ENCODE measurements at places on chromosomes 16 and 17.

DNA sequence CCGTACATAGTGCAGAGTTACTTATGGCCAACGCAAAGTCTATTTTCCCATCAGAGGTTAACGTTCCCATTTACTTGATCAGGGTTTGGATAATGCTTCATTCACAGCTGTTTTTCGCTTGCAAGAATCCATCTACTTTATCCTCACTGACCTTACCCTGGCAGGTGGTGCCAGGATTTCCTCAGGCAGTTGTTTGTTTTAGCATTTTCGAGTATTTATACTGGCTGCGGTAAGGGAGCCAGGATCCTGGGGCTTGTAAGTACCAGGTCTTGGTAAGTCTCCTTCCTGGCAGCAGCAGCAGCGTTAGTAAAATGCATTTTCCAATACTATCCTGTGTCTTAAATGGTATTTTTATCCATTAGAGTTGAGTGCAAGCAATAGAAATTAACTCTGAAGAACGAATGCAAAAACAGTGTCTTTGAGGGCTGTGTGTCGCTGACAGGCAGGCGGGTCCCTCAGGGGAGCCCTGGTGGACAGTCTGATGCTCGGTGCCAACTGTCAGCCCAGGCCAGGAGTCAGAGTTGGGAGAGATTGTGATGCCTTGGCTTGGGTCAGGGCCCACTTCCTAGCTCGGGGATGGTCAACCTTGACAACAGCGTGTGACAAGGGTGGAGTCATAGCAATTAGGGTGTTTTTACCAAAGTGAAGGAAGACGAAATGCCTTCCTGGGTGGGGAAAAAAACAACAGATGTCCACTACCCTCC, 92.4 kb upstream of the HSBP1 start:
- DNase-seq: no peak

- no peak for DNase-seq
Observed at GRCh38 chr16:66553223-66553622, 847 bp downstream of the CKLF start.

GRCh38 chr17:50867363-50868139, 1.4 kb upstream of the TOB1 start:
- DNase-seq: peak; percentile 95

GRCh38 chr17:70636517-70637133, 467.3 kb downstream of the KCNJ2 start:
- DNase-seq: no peak

- no peak for DNase-seq
Observed at GRCh38 chr17:70563281-70563820, 394.0 kb downstream of the KCNJ2 start.

- DNase-seq: no peak
Observed at GRCh38 chr16:31706925-31707324, 166.7 kb upstream of the ZNF267 start.

- no peak for DNase-seq
Observed at GRCh38 chr17:8649157-8650118, 18.9 kb upstream of the MYH10 start.

DNA sequence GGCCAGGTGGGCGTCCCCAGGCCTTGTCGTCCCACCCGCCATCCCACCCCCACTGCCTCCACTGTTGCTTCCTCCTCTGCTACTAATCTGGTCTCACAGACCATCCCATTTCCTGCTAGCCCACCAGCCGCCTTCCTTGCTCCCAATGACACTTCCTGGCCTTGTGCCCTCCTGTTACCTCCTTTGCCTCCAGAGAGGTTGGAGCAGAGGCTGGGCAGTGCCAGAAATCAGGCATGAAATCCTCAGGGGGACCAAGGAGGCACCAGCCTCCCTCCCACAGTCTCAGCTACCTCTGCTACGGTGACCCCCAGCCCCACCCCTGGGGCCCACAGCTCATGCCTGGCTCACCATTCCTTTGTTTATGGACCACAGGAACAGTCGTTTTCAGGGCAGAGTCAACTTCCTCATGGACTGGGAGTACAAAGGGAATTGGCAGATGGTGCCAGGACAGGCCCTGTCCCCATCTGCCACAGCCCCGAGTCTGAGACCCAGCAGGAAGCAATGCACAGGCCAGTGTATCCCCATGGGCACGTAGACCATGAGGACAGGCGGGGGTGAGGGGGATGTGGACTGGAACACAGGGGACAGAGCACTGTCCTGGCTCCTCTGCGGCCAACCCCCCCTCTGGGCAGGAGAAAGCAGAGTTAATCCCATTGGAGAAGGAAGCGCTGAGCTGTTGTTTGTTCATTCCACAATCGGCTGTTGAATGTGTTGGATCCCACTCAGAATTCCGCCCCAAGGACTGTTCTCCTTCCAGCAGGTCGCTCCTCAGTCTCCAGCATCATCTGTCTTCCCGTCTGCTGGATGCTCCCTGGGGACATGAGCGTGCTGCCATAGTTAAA, 2.2 kb upstream of the CDH5 start:
- DNase-seq: no peak

DNA sequence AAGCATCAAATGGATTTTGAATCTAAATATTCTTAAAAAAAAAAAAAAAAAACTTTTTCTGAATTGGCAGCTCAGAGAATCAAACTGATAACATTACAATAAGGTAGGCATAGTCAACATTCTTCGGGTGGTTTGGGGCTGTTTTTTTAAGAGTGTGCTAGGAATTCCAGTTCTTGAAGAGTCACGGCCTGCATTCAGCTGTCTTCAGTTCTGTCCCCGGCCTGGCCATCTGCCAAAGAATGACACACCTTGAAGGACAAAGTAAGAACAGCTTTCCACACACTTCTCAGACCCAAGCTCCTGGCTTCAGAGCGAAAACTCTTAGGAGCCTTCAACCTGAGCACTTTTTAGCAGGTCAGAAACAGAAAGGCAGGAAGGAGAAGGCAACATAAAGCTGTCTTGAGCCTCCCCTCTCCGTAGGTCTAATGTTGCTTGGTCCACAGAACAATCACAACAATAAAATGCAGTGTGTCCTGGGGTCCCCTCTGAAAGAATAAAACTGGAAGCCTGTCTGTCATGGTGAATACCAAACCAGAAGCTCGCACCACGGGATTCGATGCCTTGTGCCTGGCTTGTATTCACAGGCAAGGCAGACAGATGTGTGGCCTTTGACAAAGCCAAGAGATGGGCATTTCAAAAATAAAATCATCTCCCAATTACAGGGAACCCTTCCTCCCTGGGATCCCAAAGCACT, 524.4 kb upstream of the ZFHX3 start:
- DNase-seq: no peak
